ENCODE measurements at places on chromosomes 1 and 21. TPM values are rescaled to one million over a fixed set of nuclear protein-coding genes. Genes with fewer than 3 reads are reported as not detected.

The BECN2 gene
- total RNA-seq: not detected

The S100A7 gene
- total RNA-seq: not detected

The NECTIN4 gene
- total RNA-seq: not detected

The IGSF9 gene
- 7.6 TPM for total RNA-seq

The HEYL gene
- total RNA-seq: 0.98 TPM

The PDPN gene
- total RNA-seq: 7.4 TPM

The ALDH9A1 gene
- total RNA-seq: 50.2 TPM

The TP73 gene
- total RNA-seq: 0.25 TPM

The VASH2 gene
- total RNA-seq: 37.6 TPM

The AGRN gene
- 63.9 TPM for total RNA-seq

The HCRTR1 gene
- total RNA-seq: 3.2 TPM

The CZIB gene
- 28.5 TPM for total RNA-seq

The PTGFR gene
- total RNA-seq: 4.9 TPM

The KCNN3 gene
- 4.9 TPM for total RNA-seq

The PLPPR5 gene
- total RNA-seq: 56.8 TPM

The AGT gene
- 6.4 TPM for total RNA-seq

The IL20 gene
- not detected for total RNA-seq

The NIBAN1 gene
- total RNA-seq: 2.5 TPM

The KRTAP13-2 gene
- not detected for total RNA-seq

The SMPDL3B gene
- 0.25 TPM for total RNA-seq

The NCF2 gene
- total RNA-seq: 1.7 TPM

The ATAD3C gene
- 0.49 TPM for total RNA-seq

The NES gene
- 47.2 TPM for total RNA-seq

The APCS gene
- not detected for total RNA-seq

The LRRC39 gene
- 4.4 TPM for total RNA-seq

The MMEL1 gene
- total RNA-seq: 7.6 TPM

The CLCA4 gene
- total RNA-seq: not detected

The S100A1 gene
- 2.2 TPM for total RNA-seq

The SPRR2B gene
- total RNA-seq: not detected

The NEK2 gene
- total RNA-seq: 3.0 TPM

The BRINP2 gene
- 17.0 TPM for total RNA-seq

The OR2M3 gene
- total RNA-seq: under 0.01 TPM

Data from temporal lobe (tissue), 4 donors.